ENCODE measurements at places on chromosomes 5 and 9.
A peak's percentile ranks its signal among the peaks of the same experiment; 100 is the strongest.

DNA sequence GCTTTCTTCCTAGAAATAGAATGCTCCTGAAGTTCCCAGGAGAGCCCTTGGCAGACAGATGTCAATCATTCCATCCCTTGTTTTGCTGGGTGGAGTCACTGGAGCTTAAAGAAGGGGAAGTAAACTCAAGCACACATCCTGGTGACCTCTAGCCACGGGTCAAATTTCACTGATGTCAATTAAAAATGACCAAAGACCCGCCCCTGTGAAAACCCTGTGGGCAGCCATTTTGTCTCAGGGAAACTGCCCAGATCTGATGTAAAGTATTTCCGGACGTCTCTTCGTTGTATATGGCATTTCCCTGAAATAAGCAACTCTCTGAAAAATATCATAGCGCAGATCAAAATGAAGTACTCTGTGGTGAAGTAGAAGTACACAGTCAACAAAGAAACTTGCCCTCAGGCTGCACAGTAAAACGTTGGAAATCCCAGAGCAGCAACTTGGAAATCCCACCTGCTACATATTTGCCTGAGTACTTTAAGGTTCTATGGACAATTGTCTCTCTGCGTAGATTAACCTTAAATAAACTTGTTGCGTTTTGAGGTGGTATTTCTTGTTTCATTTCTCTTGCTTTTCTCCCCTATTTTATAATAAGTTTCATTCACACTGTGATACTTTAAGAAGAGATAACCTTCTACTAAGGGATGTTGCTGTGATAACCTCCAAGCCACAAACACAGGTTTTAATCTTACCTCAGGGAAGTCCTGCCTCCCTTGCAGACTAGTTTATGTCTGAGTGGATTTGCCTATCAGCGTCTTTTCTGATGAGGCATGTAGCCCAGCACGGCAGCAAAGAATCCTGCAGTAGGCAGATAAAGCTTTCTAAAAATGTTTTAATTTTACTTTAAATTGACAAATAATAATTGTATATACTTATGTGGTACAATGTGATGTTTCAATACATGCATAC lies 60.9 kb upstream of the PIP5K1B start:
- no peak for DNase-seq

- no peak for DNase-seq
Measured at GRCh38 chr5:73189871-73190376, 16.9 kb downstream of the TMEM174 start.

DNA sequence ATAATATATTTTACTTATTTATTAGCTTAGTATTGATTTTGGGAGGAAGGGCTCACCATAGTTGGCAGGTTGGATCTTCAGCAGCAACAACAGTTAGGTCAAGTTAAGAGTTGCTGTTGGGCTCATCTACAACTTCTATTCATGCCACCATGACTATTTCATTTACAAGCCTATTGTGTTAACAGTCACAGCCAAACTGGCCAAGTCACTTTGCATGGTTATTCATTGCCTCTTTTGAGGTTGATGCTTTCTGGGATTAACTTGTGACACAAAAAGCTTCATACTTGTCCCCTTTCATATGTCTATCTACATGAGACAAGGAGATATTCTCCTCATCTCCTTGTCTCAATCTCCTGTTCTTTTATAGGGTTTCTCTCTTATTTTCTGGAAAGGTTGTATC lies 98.3 kb downstream of the WDR70 start:
- no peak for DNase-seq

DNA sequence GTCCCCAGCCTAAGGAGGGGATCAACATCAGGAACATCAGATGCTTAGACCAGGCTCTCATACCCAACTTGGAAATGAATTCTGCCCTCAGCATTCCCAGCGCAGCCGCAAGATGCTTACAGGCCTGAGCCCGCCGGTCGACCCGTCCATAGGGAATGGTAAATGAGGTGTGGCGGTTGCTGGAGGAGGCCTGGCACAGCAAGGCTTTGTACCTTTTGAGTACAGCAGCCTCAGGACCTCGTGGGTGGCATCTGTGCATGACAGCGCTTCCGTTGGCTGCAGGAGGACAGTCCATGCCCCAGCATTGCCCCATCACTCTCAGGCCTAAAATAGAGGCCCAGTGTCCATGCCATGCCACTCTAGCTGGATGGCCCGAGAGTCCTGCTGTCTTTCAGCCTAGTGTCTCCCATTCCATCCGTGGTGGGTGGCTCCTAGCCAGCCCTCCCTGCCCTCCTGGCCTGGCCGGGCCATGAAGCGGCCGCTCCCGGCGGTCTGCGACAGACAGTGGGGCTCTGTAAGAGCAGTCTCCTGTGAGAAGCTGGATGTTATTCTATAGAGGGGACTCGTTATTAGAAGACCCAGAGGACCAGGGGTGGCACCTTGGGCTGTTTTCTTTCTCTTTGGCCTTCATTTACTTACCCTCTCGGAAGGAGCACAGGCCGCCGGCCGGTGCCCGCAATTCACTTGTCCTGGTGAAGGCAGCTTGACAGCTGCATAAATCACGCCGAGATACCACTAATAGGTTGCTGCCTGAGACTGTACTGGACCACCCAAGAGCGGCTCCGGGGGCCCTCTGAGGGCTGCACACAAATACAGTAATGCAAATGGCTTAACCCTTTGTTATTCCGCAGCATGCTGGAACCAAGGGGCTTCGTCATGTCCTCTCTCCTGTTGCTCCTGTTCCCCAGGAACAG lies 223.5 kb upstream of the TUT7 start:
- DNase-seq: no peak

DNA sequence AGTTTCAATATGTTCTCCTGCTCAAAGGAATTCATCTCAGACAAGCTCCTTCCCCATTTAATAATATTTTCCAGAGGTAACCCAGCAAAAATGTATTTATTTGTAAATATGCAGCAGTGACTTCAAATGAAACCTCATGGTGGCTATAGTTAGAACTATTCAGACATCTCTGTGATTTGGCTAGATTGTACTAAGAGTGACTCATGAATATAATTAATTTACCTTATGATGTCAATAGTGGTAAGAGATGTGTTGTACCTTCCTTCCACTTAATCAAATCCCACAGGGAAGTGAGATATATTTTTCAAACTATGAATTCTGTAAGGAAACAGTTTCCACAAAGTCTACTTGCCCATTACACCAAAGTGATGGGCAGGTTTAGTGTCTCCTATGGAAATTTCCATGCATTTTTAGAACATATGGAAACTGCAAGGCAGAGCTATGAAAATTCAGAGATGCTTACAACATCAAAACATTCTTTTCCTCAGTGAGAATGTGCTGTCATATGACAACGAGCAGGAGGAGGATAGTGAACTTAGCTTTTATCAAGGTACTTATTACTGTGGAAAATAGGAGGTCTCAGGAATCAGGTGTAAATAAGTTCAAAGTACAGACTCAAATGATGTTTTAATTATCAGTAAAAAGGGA lies 34.0 kb upstream of the SPDL1 start:
- no peak for DNase-seq

GRCh38 chr9:120383611-120383998 lies 196.4 kb downstream of the CDK5RAP2 start:
- DNase-seq: no peak

DNA sequence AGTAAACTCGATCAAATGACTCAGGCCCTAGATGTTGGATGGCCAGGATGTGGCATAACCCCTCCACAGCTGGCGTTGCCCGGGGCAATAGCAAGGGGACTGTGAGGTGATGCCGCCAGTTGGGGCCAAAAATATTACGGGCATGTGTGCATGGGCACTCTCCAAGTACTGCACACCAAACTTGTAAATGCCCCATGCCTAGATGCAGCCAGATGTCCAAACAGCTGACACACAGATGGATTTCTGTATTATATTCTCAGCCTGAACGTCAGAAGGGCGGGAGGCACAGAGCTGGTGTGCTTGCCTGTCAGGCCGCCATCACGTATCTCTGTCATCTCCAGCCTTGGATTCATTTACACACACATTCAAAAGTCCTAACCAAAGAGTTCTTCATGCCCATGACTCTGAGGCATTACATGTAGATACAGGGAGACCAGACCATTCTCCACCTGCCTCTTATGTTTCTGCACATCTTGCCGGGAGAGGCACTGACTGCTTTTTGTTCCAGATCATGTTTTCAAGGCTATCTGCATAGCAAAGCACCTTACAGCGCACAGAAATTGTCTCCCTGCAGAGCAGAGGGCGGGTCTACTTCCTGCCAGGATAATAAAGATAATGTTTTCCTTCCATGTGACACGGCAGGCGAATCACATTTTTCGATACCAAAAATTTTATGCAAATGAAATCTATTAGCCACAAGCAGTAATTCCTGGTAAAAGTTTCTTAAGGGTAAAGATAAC lies 200.9 kb upstream of the ADAMTS16 start:
- no peak for DNase-seq

GRCh38 chr5:132677682-132678400 lies 4.1 kb downstream of the IL4 start:
- no peak for DNase-seq

DNA sequence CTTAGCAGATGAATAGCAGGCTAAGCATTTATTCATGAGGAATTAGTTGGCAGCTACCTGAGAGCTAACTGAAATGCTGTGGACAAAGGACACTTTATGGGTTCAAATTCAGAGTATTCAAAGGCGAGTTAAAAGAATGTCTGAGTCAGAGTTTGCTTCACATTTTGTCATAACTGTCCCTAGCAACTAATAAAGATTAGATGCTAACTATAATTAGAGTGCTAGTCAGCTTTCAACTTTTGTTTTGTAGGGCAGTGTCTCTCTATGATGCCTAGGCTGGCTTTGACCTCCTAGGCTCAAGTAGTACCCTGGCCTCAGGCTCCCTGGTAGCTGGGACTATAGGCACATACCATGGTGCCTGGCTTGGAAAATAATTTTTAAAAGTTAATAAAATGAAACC lies 4.6 kb downstream of the SMC5 start:
- DNase-seq: no peak

- peak; percentile 69 for DNase-seq
Measured at GRCh38 chr9:137461663-137462395, 2.7 kb upstream of the NSMF start.

- DNase-seq: no peak
Measured at GRCh38 chr5:176639208-176639607, 8.1 kb upstream of the TSPAN17 start.

GRCh38 chr5:179454356-179454755 lies 96.0 kb upstream of the RUFY1 start:
- DNase-seq: no peak

GRCh38 chr9:126164796-126165525 lies 161.7 kb upstream of the MVB12B start:
- DNase-seq: no peak

DNA sequence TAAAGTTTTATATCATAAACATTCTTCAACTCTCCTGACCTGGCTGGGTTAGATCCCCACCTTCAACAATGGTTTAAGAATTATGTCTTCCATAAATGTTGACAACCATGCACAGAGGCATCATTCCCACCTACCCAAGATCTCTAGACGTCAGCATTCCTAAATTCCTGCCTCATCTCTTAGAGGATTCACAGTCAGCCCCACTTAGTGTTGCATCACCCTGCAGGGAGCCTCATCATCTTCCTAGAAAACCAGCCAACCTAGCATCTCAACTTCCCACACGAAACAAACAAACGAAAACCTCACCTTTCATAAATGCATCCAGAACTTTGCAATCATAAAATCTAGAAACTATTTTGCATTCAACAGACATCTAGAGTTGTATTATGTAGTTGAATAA lies 816.1 kb upstream of the C9orf72 start:
- DNase-seq: no peak

DNA sequence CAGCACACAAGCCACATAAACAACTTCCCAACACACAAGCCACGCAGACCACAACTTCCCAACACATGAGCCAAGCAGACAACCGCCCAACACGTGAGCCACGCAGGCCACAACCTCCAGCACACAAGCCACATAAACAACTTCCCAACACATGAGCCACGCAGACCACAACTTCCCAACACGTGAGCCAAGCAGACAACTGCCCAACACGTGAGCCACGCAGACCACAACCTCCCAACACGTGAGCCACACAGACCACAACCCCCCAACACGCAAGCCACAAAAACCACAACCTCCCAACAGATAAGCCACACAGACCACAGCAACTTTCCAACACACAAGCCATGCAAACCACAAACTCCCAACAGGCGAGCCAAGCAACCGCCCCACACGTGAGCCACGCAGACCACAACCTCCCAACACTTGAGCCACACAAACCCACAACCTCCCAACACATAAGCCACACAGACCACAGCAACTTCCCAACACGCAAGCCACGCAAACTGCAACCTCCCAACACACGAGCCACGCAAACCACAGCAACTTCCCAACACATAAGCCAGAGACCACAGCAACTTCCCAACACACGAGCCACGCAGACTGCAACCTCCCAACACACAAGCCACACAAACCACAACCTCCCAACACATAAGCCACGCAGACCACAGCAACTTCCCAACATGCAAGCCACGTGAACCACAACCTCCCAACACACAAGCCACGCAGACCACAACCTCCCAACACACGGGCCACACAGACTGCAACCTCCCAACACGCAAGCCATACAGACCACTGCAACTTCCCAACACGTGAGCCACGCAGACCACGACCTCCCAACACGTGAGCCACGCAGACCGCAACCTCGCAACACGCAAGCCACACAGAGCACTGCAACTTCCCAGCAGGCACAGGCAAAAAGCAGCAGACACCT lies 10.1 kb downstream of the BRD9 start:
- DNase-seq: no peak

- DNase-seq: no peak
Measured at GRCh38 chr5:38189081-38189504, 69.3 kb upstream of the EGFLAM start.

DNA sequence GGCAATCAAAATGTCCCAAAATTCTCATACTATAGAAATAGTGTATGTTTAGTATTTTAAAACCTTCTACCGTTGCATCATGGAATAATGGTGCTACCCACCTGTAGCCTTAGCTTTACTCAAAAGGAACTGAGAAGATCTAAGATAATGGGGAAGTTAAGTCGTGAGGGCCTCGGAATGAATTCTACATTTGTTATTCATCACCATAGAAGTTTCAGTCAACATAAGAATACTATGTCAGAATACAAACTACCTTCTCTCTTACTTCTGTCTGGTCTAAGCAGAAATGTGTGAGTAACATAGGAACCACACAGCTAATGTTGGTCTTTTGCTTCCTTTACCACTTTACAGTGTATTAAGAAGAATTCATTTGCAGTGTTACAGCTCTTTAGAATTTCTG lies 43.2 kb downstream of the RFK start:
- DNase-seq: no peak

GRCh38 chr9:87069690-87070089 lies 122.4 kb upstream of the GAS1 start:
- DNase-seq: no peak

- no peak for DNase-seq
Measured at GRCh38 chr5:16792598-16793275, 143.4 kb downstream of the MYO10 start.

Measured in stimulated activated CD8-positive, alpha-beta memory T cell treated with anti-CD3 and anti-CD28 coated beads, Interleukin-15, amount 100 ng/mL, for 4 hours (primary cell).